Ascending aorta (tissue), 2 donors: ENCODE measurements at places on chromosomes 2 and 18. TPM values are rescaled to one million over a fixed set of nuclear protein-coding genes. Genes with fewer than 3 reads are reported as not detected.

AQP4 gene
- not detected for total RNA-seq

CHRND gene
- total RNA-seq: not detected

CNOT9 gene
- 46.7 TPM for total RNA-seq

FOXD4L1 gene
- total RNA-seq: not detected

CCDC150 gene
- 7.1 TPM for total RNA-seq

TEKT4 gene
- total RNA-seq: not detected

DNA sequence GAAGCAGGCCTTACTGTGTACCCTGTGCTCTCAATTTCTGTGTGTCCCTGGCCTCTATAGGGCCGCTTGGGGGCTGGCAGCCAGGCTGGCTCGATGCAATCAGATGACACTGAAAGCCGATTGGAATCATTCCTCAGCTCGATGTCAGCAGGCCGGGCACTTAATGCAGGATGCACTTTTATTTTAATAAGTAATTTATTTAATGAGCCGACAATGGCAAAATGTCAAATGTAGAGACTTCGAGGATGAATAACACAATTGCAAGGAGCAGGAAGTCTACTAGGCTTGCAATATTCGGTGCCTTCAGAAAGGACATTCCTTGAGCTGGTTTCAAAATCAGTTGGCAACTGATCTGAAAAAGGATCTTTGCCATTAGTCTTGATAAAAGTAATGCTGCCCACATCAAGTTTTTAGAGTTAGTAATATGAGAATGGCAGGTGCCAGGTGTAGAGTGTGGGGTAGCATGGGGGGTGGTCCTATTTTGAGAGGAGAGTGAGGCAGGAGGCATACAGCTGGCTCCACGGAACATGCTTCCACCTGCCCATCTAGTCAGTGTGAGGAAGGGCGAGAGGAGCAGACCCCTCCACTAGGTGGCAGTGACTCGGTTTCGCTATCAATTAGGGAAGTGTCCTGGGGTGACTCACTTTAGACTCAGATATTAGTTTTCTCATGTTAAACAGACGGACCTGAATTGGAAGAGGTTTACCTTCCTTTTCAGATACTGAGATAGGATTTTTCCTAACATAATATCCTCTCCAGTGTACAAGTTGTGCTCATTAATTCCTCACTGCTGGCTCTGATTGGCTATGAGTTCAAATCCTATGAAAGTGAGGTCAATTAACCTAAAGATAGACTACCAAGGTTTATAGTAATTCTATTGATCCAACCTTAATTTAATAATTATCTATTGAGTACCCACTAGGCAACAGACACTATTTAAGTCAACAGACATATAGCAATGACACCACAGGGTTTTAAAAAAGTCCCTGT lies 80.9 kb downstream of the NABP1 start:
- no peak overlapping the region for H3K4me3 ChIP-seq
- H3K4me1 ChIP-seq: no peaks in the 10 kb centered on the region
- no peak for DNase-seq

DNA sequence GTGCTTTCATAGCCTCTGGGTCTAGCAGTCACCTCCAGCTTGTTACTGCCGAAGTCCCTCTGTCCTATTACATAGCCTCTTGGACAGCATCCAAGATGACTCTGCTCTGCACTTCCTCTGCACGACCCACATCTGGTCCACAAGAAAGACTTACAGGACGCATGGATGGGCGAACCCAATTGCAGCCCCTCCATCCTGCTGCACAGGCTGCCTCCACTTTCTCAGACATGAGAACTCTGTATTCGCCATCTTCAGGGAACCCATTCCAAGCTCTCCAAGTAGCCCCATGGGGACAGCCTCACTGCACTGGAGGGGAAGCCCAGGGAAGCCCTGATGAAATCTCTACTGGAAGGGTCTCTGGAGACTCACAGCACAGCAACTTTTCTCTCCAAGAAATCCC lies 172.1 kb downstream of the GFPT1 start:
- H3K4me3 ChIP-seq: no peak overlapping the region
- no peak for DNase-seq
- H3K27ac ChIP-seq: peak overlapping the region; percentile 79
- no peaks in the 10 kb centered on the region for H3K36me3 ChIP-seq
- H3K4me1 ChIP-seq: peaks cover 15% of the 10 kb centered on the region
- no peaks in the 10 kb centered on the region for H3K27me3 ChIP-seq

DNA sequence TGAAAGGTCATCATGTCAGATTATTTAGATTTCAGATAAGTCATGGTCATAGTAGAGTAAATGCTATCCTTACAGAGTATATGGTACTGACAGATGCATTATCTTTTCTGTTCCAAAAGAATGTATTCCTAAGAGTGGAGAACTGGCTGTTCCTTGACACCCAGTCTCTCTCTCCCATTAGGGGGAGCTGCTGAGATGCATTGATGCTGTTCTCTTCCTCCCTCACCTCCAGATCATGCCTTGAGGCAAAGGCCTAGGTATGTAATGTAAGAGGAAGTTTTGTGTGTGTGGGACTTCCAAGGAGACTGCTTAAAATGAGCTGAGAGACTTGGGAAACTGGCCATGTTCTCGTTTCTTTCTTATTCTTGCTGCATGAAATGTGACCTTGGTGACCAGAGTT lies 979.5 kb upstream of the CELF4 start:
- H3K36me3 ChIP-seq: no peaks in the 10 kb centered on the region
- H3K4me1 ChIP-seq: no peaks in the 10 kb centered on the region
- no peaks in the 10 kb centered on the region for H3K27me3 ChIP-seq
- no peak overlapping the region for H3K4me3 ChIP-seq

DNA sequence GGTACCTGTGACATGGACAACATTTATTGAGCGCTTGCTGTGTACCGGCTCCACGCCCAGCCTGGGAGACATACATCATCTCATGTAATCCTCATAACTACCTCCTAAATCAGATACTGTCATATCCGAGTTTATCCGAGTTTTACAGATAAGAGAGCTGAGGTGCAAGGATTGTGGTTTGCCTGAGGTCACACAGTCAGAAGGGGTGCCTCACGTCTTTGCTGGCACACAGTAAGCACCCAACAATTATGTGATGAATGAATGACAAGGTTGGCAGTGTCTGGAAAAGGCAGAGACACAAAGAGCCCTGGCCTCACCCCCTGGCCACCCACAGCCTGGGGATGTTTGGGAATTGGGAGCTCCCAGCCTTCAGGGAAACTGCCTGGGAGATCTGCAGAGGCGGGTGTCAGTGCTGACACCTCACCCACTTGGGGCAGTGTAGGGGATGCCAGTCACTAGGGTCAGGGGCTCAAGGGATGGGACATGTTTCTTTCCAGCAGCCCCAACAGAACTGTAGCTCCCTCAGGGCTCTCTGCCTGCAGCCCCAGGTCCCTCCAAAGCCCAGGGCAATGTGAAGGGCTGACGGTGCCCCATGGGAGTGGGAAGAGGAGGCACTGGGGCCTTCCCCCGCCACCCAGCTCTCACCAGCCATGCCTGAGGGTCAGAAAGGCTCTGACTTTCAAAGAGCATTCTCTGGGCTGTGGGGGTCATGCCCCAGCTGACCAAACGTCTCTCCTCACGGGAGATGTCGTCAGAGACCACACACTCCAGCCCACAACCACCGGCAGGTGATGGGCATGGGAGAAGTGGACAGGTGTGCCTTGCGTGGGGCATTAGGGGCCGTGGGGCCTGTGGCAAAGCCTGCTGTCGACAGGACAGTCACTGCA lies 157.5 kb downstream of the ZFP36L2 start:
- no peaks in the 10 kb centered on the region for H3K36me3 ChIP-seq
- H3K27me3 ChIP-seq: no peaks in the 10 kb centered on the region
- H3K4me1 ChIP-seq: peaks cover 6% of the 10 kb centered on the region

GRCh38 chr2:57885742-57886141 lies 160.9 kb upstream of the VRK2 start:
- H3K36me3 ChIP-seq: no peaks in the 10 kb centered on the region

DNA sequence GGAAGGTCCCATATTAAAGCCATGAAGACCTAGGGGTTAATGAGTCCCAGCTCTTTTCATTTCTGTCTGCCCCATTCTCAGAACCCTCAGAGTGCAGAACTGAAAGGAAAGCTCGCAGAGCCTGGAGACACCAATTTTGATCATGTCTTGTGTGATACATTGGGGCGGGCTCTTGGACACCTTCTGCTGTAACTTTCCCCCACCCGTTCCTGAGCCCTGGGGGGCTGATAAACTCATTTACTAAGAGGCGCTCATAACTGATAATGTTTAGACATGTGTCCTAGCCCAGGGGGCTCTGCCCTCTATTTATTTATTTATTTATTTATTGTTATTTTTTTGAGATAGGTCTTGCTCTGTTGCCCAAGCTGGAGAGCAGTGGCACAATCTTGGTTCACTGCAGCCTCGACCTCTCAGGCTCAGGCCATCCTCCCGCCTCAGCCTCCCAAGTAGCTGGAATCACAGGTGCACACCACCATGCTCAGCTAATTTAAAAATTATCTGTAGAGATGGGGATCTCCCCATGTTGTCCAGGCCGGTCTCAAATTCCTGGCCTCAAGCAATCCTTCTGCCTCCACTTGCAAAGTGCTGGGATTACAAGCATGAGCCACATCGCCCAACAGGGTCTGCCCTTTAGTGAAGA lies 72.4 kb upstream of the HAAO start:
- H3K27me3 ChIP-seq: no peaks in the 10 kb centered on the region
- no peak overlapping the region for H3K4me3 ChIP-seq
- peak overlapping the region; percentile 88 for H3K27ac ChIP-seq
- H3K36me3 ChIP-seq: no peaks in the 10 kb centered on the region
- DNase-seq: no peak

GRCh38 chr2:127950264-127950663 lies 64.5 kb upstream of the AMMECR1L start:
- DNase-seq: no peak
- H3K4me3 ChIP-seq: no peak overlapping the region
- peaks cover 18% of the 10 kb centered on the region for H3K4me1 ChIP-seq
- no peak overlapping the region for H3K27ac ChIP-seq
- no peaks in the 10 kb centered on the region for H3K27me3 ChIP-seq

DNA sequence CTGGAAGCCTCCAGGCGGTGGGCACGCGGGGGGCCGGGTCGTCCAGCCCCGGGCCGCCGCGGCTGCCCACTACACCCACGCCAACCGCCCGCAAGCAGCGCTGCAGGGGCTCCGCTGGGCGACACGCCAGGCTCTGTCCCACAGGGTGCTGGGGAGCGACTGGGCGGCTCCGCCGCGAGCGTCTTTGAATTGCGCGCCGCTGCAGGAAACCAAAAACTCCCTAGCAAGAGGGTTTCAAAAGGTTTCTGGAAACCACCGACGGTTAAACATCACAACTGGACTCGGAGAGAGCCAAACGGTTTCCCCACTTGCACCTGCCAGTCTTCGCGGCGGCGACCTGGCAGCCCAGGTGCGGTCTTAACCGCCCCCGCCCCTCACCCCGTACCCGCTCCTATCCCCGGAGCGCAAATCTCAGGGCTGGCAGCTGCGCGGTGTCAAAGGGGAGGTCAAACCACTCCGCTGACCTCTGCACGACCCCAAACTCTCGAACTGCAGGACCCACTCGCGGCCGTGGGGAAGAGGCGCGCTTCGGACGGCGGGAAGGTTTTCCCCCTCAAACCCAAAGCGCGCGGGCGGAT lies 1.0 kb downstream of the CXCR4 start:
- DNase-seq: no peak
- H3K4me1 ChIP-seq: no peaks in the 10 kb centered on the region
- peaks cover 4% of the 10 kb centered on the region for H3K27me3 ChIP-seq
- H3K27ac ChIP-seq: peak overlapping the region; percentile 4
- H3K4me3 ChIP-seq: peak overlapping the region; percentile 63
- no peaks in the 10 kb centered on the region for H3K36me3 ChIP-seq

GRCh38 chr2:171180229-171180930 lies 19.7 kb upstream of the TLK1 start:
- no peaks in the 10 kb centered on the region for H3K27me3 ChIP-seq
- no peak overlapping the region for H3K27ac ChIP-seq
- no peaks in the 10 kb centered on the region for H3K4me1 ChIP-seq
- no peak for DNase-seq
- H3K4me3 ChIP-seq: no peak overlapping the region

DNA sequence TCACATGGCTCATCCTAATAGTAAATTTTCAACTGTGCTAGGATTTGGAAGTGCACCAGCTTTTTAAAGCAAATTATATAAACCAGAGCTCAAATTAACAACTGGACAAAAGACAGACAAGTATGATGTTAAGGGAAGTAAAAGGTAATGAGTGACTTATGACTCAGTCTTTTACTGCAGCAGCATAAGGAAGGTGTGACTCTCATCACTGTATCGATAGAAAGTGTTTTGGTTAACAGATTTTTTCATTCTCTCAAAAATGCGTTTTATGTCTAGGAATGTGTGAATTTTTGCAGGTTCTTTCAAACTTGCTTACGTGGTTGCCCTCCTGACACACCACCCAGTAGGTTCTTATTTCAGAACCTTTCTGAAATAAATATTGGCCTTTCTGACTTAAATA lies 244.2 kb upstream of the BOD1L2 start:
- H3K27me3 ChIP-seq: no peaks in the 10 kb centered on the region
- no peak overlapping the region for H3K27ac ChIP-seq
- H3K36me3 ChIP-seq: no peaks in the 10 kb centered on the region
- no peaks in the 10 kb centered on the region for H3K4me1 ChIP-seq

DNA sequence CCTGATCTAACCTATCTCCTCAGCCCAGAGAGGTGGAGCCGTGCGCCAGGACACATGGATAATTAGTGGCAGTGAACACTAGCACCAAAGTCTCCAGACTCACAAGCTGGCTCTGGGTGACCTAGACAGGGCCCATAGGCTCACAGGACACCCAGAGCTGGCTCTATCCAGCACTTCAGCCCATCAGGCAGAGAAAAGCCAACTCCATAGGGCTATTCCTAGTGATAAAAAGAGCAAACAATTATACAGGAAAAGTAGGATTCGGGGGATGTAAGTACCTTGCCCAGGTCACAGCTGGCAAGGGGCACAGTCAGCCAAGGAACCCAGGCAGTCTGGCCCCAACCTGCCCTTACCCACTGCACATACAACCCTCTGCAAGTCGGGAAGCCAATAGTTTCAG lies 178.6 kb downstream of the TNS1 start:
- H3K4me3 ChIP-seq: no peak overlapping the region
- H3K36me3 ChIP-seq: peaks cover 94% of the 10 kb centered on the region
- H3K4me1 ChIP-seq: peaks cover 52% of the 10 kb centered on the region
- H3K27ac ChIP-seq: peak overlapping the region; percentile 59
- no peaks in the 10 kb centered on the region for H3K27me3 ChIP-seq
- no peak for DNase-seq
